Stimulated activated CD4-positive, alpha-beta T cell treated with anti-CD3 and anti-CD28 coated beads, Interleukin-1b, Interleukin-23, amount 100 ng/mL, for 1 hour (primary cell): ENCODE measurements at places on chromosomes 7 and 10.

DNA sequence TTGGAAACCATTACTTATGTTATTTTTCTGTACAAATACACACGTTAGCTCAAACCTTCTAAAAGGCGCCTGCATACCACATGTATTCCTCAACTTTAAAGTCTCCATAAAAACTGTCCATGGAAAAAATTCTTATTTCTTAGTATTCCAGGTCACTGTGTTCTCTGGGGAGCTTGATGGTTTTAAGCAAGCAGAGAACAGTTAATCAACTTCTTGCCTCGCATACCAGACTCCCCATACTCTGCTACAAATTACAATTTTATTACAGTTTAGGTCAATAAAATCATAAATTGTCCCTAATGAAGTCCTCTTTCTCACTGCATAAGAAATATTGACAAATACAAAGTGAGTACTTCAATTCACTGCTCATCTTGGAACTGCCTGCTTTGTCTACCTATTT, 77.0 kb upstream of the GPR22 start:
- no peak for DNase-seq

DNA sequence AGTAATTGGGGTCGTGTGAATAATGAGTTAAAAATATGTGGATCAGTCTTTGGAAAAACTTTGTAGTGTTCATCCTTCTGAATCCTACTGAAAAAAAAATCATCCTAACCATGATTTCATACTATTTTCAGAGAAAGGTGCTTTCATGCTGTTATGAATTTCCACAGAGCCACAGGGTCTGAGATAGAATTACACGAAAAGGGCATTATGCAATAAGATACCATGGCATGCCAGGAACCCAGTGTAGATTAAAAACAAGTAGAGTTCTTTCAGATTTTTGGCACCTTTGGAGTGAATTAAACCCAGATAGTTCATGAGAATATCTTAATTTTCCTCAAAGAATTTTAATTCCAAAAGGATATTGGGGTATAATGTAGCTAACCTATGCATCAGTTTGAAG, 47.5 kb upstream of the AGMO start:
- no peak for DNase-seq

DNA sequence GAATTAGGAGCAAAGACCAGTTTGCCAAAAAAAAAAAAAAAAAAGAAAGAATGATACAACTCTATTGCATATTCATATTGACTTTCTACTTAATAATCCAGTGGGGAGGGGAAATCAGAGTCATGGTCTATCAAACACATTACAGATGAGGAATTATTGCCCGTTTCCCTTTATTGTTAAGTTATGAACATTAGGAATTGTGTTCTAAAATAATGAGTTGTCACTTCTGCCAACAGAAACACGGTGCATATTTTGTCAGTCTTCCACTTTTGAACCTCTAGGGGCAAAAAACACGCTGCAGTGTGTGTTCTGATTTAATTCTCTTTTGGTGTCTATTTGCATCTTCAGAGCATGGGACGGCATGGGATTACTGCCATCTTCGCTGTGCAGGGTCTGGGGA, 115.7 kb upstream of the RHOBTB1 start:
- no peak for DNase-seq

DNA sequence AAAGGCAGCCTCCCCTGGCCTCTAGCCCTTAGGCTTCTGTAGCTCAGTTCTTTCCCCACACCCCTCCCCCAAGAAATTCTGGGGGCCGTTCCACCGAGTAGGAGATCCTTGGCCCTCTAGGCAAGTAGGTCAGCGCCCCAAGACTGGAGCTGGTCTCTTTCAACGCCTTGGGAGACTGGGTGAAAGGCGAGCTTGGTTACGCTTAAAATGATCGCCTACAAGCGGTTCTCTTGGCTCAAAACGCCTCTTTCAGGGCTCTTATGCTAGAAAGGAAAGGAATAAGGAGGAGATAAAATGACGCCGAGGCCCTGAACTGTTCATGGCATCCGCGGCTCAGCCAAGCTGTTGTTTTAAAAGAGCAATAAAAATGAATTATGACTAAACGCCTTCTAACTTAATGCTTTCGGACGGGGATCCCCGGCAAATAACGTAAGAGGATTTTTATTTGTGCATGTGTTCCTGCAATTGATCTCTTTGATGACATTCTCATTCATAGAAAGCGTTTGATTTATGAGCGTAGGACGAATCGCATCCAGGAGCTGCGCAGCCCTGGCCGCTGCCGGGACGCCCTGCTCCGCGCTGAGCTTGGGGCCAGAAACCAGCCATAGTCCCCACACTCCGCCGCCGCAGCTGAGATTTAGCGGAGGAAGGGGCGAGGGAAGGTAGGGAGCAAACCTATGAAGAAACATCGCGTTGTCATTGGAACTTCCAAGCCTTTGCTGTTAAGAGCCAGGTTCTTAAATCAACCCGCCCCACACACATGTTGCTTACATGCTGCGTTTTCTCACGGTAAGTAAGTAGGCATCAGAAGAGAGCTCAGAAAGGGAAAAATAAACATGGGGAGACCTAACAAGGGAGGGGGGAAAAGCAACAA, 3.0 kb upstream of the HOXA1 start:
- no peak for DNase-seq

- no peak for DNase-seq
Measured at GRCh38 chr10:127275793-127276450, 79.5 kb upstream of the INSYN2A start.

DNA sequence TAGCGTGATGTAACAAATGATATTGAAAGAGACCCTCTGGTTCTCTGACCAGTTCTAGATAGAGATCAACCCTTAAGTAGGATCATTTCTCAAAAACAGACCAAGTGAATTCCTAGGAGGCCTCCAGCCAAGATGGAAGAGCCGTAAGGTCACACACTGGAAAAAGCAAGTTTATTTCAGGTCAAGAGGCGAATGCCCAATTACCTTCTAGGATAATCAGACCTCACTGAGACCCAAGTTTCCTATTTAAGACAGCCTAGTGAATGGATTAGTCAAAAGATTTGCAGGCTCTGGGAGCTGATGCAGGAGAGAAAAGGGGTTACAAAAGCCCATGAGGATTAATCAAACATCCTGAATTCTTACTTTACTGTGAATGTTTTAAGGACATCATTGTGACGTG, 486.1 kb upstream of the NRP1 start:
- DNase-seq, result no peak

- no peak for DNase-seq
Measured at GRCh38 chr10:33112831-33113455, 154.9 kb upstream of the ITGB1 start.

DNA sequence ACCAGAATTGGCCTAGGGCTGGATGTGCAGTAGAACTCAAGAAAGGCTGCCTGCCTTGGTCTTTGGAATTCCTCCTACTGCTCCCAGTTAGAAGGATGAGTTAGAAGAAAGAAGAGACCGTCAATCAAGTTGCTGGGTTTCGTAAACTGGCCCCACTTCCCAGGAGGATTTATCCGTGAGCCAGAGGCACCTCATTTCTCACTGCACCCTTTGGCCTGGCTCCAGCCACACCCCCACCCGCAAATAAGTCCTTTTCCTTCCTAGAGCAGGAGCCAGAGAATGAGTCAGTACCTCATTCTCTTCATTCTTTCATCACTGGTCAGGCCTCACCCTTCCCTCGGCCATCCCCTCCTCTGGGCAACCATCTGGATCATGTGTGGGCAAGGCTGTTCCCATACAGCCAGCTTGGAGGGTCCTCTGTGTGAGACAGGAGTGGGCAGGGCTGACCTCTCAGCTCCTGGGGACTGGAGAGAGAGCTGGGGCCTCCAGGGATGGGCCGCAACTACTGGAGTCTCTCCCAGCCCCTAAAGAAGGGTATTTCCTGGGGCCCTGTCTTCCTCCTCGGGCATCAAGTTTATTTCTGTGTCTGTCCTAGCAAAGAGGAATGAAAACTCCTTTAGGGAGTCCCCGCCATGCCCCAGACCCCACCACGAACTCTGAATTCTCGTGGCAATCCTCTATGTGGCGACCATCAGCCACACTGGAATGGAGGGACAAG, 87.2 kb upstream of the DUSP5 start:
- no peak for DNase-seq

DNA sequence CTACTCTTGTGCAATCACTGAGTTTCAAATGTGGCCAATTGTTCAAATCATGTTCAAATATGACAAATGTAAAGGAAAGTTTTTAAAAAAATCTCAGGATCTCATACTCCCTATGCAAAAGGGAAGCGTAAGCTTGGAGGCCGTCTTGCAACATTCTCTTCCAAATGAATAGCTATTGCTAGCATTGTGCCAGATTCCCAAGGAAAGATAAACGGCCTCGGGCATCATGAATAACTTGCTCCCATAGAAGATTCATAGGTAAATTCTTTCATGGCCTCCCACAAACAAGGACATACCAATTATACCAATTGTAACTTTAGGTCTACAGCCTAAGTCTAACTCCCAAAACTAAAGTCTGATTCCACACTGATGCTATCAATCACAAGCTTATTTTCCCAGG, 416.9 kb downstream of the THSD7A start:
- DNase-seq, result no peak

DNA sequence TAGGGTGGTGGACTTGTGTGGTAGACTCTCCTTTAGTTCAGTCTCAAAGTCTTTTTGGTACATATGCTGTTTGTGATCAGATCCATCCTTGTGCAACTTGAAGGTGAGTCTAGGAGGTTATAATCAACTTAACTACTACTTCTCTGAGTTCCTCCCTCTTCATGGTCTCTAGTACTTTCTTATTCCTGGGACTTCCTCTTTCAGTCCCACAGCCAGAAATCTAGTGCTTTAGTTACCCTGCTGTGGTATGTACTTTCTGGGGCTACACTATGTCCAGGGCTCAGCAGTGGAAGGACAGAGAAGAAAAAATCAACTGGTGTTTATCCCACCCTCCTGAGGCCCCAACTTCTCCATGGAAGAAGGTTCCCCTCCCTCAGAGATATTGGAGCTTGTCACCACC, 19.4 kb upstream of the ATAD1 start:
- no peak for DNase-seq

- DNase-seq, result peak; percentile 92
Measured at GRCh38 chr10:102132563-102133372, at the start of gene PPRC1. TSS of gene PPRC1 (plus strand) at chr10:102133040. CDS start at chr10:102133069, 29 bp downstream.

GRCh38 chr10:117647306-117647705, 104.8 kb downstream of the EMX2 start:
- no peak for DNase-seq

DNA sequence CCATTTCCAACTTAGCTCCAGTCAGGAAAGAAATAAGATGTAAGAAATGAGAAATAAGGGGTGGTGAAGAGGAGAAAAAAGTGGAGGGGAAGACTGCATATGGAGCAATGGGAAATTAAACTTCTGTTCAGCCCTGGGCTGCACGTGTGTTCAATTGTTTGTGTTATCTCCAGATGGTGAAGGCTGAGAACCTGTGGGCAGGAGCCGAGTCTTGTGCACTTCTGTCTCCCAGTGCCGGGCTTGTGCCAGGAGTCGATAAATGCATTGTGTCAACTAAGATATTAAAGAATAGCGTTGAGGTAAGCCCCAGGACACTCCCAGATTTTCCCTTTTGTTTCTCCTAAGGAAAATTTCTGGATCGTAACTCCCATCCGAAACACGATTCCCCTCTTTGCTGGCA, 98.2 kb downstream of the PRLHR start:
- no peak for DNase-seq

GRCh38 chr10:81876253-81877077, 1.5 kb downstream of the NRG3 start:
- no peak for DNase-seq

GRCh38 chr7:104983076-104983577, 30.9 kb upstream of the KMT2E start:
- DNase-seq, result no peak

GRCh38 chr10:129441372-129442009, 25.6 kb upstream of the MGMT start:
- DNase-seq, result no peak

DNA sequence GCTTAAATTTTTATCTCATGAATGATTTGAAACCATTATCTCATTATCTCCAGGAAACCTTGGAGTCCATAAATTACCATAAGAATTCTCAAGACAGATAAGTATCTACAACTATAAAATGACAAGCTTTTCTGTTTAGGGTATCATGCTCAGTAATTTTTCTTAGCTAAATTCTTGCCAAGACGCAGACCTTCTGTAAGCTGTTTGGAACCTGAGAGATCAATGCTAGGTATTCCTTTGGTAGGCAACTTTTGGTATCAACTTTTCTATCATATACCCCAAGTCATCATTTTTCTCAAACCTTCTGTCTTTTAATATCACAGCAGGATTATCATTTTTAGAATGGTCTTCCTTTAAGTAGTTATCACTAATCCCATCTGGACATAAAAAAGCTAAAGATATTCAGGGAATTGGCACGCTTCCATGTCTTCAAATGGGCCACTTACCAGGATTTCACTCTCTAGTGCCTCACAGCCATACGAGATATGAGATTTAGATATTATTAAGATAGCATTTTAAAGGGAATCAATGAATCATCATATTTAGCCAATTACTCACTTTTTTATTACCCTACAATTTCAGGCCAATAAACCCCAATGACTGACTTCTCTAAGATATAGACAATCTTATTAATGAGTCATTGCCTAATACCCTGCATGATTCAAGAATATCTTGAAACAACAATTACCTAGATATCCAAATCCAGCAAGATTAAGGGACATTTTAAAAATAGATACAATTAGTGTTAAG, 544.1 kb downstream of the HTR7 start:
- no peak for DNase-seq

DNA sequence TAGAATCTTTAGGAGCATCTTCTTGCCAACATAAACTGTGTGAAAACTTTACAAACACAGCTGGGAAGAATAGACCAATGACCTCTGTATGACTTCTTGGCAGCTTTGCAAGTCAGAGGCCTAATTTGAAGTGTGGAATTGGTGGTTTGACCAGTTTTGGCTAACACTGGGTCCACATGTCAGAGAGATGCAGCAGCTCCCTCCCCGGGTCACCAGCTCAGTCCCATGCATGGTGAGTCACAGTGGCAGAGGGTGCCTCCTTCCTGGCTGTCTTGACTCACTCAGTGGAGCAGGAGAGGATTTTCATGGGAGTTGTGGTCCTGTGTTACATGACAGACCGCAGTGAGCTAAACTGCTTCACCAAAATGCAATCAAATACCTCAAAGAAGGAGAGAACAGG, 8.2 kb upstream of the STARD3NL start:
- DNase-seq, result no peak

GRCh38 chr10:11115337-11115736, 97.7 kb downstream of the CELF2 start:
- no peak for DNase-seq

DNA sequence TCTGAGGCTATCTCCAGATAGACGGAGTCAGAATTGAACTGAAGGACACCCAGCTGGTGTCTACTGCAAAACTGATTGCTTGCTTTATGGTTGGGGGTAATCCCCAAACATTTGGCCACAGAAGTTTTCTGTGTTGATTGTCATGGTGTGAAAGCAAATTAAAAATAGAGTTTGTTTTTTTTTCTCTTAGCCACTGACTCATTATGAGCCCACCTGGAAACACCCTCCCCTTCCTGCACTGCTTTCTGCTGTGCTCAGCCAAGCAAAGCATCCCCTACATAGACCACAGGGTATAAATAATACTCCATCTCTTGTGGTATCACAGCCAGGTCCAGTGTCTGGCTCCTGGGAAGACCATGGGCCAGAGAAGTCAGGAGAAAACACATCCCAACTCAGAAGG, 6.5 kb upstream of the VWC2 start:
- DNase-seq, result no peak
